CD4-positive, alpha-beta T cell treated with Interleukin-2 at 100 ng/mL for 4 hours (primary cell): ENCODE measurements at places on chromosomes 12 and 14.

GRCh38 chr12:37548266-37548805 lies 768.2 kb upstream of the ALG10B start:
- DNase-seq: no peak

DNA sequence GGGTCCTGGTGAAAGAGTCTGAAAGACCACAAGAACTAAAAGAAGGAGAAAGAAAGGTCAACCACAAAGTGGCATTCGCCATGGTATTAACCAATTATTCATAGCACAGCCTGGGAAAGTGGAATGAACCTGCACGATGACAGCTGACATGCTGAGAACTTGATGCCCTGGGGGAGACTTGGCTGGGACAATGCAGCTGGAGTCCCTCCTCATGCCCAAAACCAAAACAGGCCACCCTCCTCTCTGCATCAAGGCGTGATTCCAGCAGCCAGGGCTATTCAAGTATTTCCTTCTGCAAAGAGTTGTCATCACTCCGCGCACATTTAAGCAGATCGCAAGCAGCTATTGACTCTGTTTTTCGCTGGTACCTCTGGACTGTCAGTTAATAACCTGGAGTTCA lies 167.1 kb upstream of the NOS1 start:
- no peak for DNase-seq

DNA sequence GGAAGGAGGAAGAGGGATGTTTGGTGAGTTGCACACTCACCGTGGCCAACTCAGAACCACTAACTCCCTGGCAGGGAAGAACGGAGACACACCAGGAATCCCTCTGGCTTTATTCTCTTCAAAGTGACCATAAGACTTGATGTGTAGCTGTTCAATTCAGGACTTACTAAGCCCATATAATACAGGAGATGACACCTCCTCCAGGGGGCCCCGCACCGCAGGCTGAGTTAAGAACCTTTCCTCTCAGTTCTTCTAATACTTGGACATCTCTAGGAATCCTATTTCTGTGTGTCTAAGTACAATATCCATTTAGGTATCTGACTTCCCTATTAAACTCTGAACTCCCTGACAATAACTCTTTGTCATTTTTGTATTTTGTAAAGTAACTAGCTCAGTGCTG lies 49.5 kb downstream of the DCAF4 start:
- no peak for DNase-seq

- no peak for DNase-seq
Measured at GRCh38 chr12:104608998-104609397, 152.2 kb downstream of the CHST11 start.

DNA sequence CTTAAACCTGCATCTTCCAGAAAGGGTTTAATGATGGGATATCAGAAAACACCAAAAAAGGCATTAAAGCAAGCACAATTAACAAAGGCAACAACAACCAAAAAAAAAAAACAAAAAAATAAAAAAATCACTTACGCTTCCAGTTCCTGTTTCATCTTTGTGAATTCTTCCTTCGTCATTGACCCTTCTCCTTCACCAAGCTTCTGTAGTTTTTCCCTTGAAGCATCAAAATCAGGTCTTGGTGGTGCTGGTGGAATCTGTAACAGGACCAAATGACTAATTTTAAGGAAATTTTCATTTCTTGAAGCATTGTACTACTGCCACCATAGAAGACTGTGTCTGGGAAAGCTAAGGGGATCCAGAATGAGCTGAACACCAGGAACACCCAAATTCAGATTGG lies 24.5 kb downstream of the SNX6 start:
- DNase-seq: no peak

- DNase-seq: no peak
Measured at GRCh38 chr12:83691730-83692129, 1005.0 kb downstream of the TMTC2 start.

GRCh38 chr12:124519746-124520145 lies 47.7 kb downstream of the NCOR2 start:
- DNase-seq: no peak

GRCh38 chr12:111417784-111418593 lies 12.3 kb downstream of the SH2B3 start:
- DNase-seq: no peak

GRCh38 chr12:109932878-109933503 lies 32.9 kb downstream of the TCHP start:
- DNase-seq: no peak

GRCh38 chr14:88611878-88612277 lies 49.0 kb downstream of the ZC3H14 start:
- DNase-seq: no peak

DNA sequence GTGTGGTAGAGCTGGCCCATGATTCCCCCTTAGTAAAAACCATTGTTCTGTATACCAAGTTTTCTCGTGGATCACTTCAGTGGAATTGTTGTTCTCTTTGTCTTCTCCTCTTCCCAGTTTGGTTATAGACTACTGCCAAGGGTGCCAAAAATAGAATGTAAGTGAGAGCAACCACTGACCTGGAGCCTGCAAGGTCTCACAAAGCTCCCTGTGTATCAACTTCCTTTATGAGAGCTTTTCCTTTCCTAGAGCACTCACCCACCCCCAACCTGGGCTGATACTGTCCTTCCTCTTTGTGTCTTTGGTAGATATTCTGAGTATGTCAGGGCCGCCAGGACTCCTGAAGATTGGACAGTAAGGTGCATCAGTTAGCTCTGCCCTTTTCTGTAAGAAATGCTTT lies 101.0 kb downstream of the SCN8A start:
- DNase-seq: no peak

- DNase-seq: no peak
Measured at GRCh38 chr14:22482782-22483553, 106.1 kb downstream of the DAD1 start.

GRCh38 chr12:118103601-118104382 lies at the start of gene VSIG10:
Gene VSIG10 (minus strand): TSS chr12:118104011. CDS start chr12:118103671, 340 bp downstream.
- no peak for DNase-seq

GRCh38 chr12:53758081-53758729 lies 6.4 kb upstream of the CISTR start:
- no peak for DNase-seq

- peak; percentile 63 for DNase-seq
Measured at GRCh38 chr12:45518291-45519235, 210.9 kb upstream of the ARID2 start.

DNA sequence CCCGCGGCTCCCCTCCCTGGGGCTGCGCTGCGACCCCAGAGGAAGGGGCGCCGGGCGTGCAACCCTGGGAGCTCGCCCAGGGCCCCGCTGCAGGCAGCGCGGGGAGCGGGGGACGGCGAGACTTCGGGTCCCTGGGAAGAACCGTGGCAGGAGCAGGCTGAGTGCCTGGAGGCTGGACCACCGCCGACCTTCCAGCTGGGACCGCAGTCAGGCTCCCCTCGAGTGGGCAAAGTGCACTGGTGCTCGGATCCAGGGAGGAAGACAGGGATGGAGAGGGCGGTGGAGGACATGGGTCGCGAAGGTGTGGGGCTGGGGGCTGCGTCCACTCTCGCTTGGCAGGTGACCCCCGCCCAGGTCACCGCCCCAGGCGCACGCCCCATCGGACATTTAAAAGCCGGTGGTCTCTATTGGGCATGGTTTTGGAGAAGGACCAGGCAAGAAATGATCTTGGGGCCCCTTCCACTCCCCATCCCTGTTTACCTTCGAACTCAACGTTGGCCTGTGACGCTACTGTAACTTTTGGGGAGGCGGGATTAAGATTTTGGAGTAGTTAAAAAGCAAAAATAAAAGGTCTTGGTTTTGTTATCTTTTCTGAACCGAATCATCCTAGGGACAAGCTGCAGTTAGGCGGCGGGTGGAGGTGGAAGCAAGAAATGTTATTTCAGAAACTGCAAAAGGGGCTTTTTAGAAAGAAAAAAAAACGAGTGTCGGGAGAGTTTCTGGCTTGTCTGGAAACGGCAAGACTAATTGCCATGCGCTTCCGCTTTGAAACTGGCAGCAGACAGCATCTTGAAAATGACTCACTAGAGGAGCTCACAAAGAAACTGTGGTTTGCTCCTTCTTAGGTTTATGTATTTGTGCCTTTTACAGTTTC lies 1.0 kb downstream of the ELK3 start:
- peak; percentile 91 for DNase-seq

DNA sequence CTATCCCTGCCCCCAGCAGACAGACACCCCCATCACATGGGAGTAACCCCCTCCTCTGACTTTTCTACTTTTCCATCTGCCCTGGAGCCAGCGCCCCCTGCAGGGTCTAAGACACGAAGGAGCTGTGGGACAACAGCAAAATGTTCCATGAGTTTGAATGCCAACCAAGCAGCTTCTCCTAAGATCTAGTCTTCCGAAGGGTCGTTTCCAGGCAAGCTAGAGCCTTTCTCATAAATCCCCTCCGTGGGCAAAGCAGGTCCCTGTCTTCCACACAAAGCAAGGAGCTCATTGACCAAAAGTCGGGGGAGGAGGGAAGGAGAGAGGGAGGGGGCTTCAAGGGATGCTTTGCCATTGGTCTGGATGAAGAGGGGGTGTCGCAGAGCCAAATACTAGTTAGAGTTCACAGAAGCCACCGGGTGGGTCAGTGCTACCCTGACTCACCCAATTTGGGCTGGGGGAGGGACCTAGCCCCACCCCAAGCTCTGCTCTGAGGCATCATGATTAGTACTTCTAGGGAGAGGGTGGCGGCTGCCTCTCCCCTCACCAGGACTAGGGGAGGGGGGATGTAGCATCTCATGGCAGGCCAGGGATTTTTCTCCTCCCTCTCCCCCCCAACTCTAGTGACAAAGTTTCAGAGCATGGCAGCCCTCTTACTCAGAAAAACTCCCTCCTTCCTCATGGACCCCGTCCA lies 1.6 kb downstream of the MSI1 start:
- DNase-seq: no peak

GRCh38 chr12:27756670-27757195 lies 23.3 kb upstream of the KLHL42 start:
- no peak for DNase-seq

DNA sequence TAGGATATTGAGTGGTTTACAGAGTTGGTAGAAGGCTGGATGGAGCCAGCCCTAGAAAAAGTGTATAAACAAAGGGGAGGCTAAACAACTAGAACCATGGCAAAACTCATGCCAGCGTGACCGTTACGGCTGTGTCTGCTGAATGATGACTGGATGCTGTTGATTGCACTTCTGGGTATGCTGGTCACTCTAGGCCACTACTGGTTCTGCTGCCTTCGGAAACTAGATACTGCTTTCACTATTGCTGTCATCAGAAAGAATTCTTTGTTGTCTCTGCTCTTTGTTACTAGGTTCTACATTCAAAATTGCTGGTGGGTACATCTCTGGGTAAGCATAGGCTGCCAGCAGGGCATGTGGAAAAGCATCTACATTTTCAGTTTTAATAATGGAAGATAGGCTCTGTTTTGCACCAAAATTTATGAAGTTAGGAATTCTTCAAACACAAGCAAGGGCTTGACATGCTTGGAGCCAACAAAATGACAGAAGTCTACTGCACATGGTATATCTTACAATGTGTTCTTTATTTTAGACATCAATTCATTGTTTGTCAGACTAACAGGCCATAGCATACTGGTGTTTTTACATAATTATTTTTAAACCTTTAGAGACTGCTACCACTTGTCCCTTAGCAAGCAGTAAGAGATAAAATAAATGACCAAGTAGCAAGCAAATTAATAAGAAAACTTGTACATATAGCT lies 15.4 kb downstream of the MON2 start:
- no peak for DNase-seq

DNA sequence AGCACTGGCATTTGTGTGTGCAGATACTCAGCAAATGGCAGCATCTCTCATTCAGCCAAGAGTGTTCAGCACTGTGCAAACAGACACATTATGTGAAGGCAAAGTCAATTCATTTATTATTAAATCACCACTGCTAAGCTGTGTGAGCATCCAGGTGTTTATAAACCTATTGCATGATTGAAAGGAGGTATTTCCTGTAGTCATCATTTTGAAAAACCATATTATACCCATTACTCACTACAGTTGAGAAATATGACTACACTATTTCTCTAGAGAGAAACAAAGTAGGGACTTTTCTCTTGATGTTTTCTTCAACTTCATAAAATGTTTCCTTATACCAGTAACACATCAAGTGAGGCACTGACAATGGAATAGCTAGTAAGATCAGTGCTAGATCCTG lies 13.7 kb downstream of the SPX start:
- no peak for DNase-seq

GRCh38 chr12:56839915-56840325 lies 76.8 kb downstream of the HSD17B6 start:
- peak; percentile 9 for DNase-seq

DNA sequence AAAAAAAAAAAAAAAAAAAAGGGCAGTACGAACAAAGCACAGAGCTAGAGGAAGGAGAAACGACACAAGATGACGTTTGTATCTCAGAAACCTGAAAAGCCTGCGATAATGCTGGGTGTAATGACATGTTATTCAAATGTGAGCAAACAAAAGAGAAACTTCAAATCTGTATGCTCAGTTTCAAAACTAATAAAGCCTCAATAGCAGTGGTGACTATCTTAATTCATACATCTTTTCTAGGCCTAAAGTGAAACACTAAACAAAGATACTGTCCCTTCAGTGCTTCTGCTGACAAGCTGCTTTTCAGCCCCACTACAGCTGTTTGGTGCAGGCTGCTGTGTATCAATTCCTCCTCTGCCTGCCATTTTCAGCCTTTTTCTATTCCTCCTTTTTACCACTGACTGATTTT lies 15.8 kb downstream of the ITPR2 start:
- DNase-seq: no peak

GRCh38 chr14:98578204-98578603 lies 693.8 kb downstream of the BCL11B start:
- no peak for DNase-seq

DNA sequence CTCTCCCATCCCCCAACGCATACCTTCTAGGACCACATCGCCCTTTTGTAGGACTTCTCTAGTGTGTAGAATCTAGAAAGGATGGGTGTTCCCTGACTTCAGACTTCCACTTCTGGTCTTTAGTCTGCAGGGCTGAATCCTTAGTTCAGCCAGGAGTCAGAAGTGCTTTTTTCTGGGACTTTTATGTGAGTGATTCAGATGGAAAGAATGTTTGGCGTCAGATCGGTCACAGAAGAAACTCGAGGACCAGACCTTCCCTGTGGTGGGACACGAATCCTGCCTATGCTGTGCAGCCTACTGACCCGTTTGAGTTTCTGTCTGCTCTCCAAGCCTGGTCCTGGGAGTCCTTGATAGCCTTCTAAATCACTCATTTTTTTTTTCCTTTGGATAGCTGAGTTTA lies 165.4 kb upstream of the SSTR1 start:
- no peak for DNase-seq

- DNase-seq: no peak
Measured at GRCh38 chr12:2129076-2129475, 76.3 kb downstream of the CACNA1C start.

GRCh38 chr12:64603183-64603841 lies 7.0 kb upstream of the RASSF3 start:
- DNase-seq: no peak

- DNase-seq: no peak
Measured at GRCh38 chr14:81450100-81450531, 50.0 kb upstream of the STON2 start.

- no peak for DNase-seq
Measured at GRCh38 chr12:77847060-77847541, 16.4 kb downstream of the NAV3 start.

GRCh38 chr14:80924365-80925103 lies 17.0 kb downstream of the CEP128 start:
- DNase-seq: no peak
